ENCODE measurements at places on chromosomes 5 and 9.

GRCh38 chr5:98455665-98456064 is 317.8 kb upstream of the RGMB start:
- DNase-seq, result no peak

GRCh38 chr9:113153599-113153998 is 2.8 kb downstream of the SLC31A2 start:
- no peak for DNase-seq

- DNase-seq, result peak; percentile 70
Observed at GRCh38 chr9:126514037-126514821, 99.5 kb upstream of the LMX1B start.

DNA sequence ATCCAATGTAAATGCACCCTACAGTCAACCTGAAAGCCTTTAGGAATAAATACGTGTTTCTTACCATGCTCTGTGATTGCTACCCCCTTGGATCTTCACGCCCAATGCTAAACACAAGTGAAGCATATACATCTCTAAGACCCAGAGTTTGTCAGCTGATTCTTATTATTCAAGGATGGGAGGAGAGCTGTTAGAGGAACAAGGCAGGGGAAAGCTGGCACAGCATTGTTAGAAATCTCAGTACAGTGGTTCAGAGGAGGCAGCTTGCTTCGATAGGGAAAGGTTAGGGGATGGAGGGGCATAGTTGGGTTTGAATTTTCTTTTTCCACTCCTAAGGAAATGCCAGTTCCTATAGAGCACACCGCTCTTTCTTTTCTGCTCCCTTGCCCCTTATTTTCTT is 16.7 kb upstream of the TAF11L2 start:
- DNase-seq, result no peak

DNA sequence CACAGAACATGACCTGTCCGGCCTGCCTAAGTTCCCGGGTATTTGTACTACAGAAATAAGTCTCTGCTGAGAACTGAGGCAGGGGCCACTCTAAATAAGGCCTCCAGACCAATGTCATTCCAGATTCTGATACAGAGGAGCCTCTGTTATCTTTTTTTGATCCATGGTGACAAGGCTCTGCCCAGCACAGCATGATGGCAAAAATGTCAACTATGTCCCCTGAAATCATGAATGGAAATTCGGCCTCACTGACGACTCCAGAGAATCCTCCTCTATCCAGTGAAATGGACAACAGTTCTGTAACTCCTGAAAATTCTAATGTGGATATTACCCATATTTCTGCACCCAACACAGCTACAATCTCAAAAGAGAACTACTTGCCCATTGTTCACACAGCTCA is 335.0 kb downstream of the DNAH5 start:
- no peak for DNase-seq

DNA sequence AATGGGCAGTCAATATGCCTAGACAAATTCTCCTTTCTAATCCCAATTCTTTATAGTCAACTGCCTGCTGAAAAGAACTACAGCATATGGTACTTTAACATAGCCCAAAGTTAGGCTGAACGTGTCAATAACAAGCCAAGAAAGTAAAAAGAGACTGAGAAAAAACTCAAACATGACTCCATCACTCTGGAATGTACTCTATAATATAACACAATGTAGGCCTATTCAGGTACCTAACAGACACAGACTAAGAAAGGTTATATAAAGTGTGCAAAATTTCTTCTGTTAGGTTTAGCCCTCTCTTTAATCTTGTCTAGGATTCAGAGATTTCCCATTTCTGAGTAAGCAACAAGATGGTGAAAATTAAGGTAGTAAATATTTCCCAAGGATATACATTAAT is 209.7 kb upstream of the PRR16 start:
- DNase-seq, result no peak

DNA sequence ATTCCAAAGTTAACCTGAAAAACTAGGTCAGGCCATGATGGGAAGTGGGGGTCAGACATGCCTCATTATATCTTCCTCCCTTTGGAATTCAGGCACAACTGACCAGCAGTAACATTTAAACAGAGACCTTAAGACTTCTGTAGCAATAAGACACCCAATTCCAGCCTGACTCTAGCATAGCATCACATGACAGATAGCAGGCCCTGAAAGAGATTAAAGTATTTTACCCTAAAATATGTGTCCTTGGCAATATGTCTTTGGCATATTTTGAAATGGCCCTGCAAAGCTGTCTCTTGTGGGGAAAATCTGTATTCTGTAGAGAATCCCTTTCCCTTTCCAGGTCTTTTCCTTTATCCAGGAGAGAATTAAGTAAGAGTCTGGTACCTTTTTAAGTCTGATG is 34.3 kb downstream of the S1PR3 start:
- DNase-seq, result no peak

- DNase-seq, result no peak
Observed at GRCh38 chr9:1957856-1958255, 57.3 kb upstream of the SMARCA2 start.

DNA sequence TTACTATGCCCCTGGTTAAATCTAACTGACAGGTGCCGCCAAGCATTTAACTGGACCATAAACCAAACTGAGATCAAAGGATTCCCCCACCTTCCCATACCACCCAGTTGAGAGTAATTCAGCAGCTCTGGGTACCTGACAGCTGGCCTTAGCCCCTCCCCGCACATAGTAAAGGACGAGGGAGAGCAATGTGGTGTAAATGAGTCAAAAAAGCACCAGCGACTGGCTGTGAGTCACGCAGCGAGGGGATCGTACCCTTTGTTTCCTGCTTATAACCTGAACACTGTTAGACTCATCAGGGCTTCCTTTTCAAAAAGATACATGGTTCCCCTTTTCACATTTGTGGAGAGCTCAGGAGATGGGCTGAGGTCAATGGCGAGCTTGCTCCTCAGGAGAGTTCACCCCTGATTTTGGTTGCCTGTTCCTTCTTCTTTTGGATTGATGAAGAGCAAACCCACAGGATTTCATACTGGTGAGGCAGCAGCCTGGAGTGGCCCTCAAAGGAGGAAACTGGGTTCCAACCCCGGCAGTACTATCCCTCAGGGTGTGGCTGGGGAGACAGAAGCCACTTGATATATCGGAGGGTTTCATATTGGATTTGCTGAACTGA is 71.5 kb downstream of the ANKRD33B start:
- peak; percentile 94 for DNase-seq

DNA sequence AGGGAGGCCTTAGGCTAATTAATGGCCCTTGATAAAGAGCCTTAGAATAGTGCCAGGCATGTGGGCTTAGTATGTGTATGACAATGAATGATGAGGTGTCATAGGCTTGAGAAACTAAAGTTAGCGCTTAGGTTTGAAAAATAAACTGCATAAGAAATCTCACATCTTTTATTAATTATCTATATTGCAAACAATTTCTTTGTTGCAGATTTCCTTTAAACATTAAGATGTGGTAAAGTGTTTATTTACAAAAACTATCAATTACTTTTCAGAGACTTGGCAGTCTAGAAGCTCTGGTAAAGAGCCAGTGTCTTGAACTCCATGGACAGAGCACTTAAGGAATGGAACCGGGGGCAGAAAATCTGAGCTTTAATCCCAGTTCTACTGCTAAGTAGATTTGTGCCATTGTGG is 23.1 kb downstream of the MAP1B start:
- DNase-seq, result no peak

DNA sequence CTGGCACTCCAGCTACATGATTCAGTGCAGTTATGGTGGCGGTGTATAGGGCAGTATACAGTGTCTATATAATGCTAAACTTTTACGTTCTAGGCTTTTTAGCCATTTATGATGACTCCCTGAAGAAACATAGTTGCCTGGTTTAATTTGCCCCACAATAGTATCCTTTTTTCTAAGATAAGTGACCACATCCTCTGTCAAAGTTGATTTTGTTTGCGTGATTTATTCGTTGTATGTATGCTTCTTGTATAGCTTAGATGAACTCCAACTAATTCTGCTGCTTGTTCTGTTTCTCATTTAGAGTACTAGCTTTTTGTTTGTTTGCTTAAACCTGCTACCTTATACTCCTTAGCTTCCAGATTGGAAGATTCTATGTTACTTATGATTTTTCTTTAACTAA is 83.6 kb downstream of the ERMP1 start:
- no peak for DNase-seq

GRCh38 chr5:140800816-140801493 is at the start of gene PCDHA3:
Gene PCDHA3, plus strand, starts transcription at chr5:140801057.
- DNase-seq, result peak; percentile 9

DNA sequence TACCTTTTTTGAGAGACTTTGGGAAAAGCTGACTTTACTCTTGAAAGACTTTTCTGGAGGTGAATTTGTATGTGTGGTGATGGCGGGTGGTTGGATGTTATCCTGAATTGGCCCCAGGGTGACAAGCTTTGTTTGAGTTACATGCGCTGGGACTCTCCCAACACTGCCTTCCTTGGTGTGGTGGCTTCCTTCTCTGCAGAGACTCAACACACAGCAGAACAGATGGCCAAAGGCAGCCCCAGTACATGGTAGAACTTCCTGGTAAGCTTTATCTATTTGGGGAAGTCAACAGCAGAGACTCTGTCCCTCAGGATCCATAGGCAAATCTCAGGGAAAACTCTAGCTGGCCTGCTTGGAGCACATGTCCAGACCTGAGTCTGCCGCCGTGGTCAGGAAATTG is 18.1 kb downstream of the C1QTNF2 start:
- no peak for DNase-seq

DNA sequence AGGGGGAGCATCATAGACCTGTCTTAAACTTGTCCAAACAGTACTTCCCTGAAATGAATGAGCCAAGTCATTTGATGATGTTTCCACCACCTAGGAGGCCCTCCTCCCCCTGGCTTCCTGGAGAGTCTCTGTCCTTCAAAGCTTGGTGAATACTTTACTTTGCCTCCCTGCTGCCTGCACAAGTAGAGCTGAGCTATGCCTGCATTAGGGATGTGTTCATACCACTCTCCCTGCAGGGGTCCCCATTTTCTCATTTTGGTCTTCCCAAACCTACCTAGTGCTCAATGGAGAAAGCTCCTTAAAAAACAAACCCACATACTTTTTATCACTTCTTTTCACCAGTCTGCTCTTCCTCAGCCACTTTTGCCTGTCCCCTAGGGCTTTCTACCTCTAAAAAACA is 7.7 kb downstream of the CCNI2 start:
- DNase-seq, result peak; percentile 26

GRCh38 chr5:139653616-139654015 is 5.5 kb downstream of the CXXC5 start:
- DNase-seq, result no peak

DNA sequence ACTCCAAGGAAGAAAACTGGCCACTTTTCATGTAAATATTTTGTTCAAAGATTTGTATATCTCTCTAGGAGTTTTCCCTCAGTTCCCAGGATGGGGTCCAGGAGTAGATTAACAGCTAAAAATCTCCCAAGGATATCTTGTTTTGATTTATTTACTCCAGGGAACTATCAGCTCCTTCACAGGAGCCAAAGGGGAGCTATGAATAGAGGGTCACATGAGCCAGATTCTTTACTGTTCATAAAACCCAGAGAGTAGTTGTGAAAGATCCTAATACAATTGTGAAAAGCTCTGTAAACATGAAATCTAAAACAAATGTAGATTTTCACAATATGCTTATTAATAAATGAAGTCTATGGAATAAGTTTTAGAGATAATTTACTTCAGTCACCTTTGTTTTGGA is 16.9 kb downstream of the DIMT1 start:
- DNase-seq, result no peak

- no peak for DNase-seq
Observed at GRCh38 chr9:33659921-33660320, 135.4 kb upstream of the PRSS3 start.

DNA sequence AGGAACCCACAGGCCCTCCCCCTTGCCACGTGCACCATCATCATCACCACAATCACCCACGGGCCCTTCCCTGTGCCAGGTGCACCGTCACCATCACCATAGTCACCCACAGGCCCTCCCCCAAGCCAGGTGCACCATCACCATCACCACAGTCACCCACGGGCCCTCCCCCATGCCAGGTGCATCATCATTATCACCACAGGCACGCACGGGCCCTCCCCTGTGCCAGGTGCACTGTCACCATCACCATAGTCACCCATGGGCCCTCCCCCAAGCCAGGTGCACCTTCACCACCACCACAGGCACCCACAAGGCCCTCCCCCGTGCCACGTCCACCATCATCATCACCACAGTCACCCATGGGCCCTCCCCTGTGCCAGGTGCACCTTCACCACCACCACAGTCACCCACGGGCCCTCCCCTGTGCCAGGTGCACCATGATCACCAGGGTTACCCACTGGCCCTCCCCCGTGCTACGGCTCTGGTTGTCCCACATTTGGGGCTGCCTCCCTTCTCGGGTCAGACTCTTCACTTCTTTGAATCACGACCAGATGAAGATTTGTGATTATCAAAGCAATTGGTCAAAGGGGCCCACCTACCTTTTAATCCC is 69.1 kb upstream of the OLFM1 start:
- DNase-seq, result peak; percentile 5

- no peak for DNase-seq
Observed at GRCh38 chr9:107738789-107739188, 249.2 kb upstream of the KLF4 start.

DNA sequence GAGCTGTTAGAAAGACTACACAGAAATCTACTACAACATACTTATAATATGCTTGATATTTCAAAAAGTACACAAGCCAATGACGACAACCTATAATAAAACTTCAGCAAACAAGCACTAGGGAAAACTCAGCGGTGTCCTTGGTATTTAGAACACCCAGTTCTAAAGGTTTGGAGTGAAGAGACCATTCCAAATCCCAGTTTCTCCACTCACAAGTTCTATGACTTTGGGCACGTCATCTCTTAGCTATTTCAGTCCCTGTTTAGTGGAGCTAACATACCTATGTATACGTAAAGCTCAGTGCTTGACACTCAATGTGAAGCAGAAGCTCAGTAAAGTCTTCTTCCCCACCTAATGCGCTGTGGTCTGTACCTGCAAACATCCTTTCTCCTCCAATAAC is 52.8 kb downstream of the MLLT3 start:
- DNase-seq, result no peak

DNA sequence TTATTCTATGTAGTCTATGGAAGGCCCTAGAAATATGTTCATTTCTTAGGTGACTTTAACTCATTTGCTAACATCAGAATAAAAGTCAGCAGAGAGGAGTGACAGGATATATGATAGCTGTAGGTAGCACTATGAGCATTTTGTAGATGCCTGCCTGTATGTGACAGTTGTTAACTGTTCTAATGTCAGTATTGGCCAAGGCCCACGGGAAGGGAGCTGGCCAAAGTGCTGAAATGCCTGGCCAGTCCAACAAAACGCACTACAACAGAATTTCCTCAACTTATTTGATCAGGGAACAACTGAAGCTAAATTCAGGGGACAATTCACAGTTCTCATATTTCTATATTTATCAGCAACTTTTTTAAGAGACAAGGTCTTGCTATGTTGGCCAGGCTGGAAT is 20.8 kb downstream of the SV2C start:
- peak; percentile 40 for DNase-seq

DNA sequence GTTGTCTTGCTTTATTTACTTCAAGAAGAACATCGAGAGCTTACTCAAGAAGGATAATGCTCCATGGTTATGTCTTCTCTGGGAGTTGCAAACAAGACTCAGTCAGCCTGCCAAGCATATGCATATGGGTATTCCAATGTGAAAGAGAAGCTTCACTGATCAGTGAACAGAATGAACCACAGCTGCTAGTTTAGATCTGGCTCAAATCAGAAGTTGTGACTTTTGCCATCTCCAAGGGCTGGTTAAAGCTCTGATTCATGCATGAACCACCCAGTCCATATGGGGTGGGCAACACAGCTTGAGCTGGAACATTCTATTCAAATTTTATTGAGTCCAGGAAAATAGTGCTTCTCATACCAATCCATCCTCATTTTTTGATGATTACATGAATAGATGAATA is 50.0 kb downstream of the ATPSCKMT start:
- no peak for DNase-seq

Data from activated CD8-positive, alpha-beta T cell treated with anti-CD3 and anti-CD28 coated beads for 36 hours (primary cell).